Right atrium auricular region (tissue), 2 donors: ENCODE measurements at places on chromosomes 4 and X. TPM values are rescaled to one million over a fixed set of nuclear protein-coding genes. Genes with fewer than 3 reads are reported as not detected.

CFAP99 gene
- not detected for total RNA-seq

PCDH7 gene
- 6.6 TPM for total RNA-seq

ARHGEF38 gene
- total RNA-seq = not detected

DNA sequence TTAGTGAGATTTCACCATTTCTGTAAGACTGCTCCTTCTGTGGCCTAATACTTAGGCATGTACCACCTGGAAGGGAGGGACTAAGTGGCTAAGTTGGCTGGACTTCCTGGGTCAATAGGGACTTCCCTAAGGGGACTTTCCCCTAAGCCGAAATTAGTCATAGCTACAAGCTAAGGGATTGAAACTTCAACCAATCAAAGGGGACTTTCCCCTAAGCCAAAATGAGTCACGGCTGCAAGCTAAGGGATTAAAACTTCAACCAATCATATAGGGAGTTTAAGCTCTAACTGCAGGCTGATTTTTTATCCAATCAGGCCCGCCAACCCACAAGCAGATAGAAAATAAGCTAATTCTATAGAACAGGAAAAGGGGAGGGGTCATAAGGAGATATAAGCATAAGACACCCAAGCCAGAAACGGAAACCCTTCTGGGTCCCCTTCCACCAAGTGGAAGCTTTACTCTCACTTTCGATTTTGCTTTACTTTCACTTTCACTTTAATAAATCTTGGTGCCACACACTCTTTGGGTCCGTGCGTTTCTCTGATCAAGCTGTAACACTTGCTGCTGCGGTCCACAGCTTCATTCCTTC lies 382.8 kb downstream of the KLHL4 start:
- no peak overlapping the region for H3K27ac ChIP-seq
- DNase-seq = no peak
- H3K36me3 ChIP-seq = no peaks in the 10 kb centered on the region
- no peaks in the 10 kb centered on the region for H3K4me1 ChIP-seq

DNA sequence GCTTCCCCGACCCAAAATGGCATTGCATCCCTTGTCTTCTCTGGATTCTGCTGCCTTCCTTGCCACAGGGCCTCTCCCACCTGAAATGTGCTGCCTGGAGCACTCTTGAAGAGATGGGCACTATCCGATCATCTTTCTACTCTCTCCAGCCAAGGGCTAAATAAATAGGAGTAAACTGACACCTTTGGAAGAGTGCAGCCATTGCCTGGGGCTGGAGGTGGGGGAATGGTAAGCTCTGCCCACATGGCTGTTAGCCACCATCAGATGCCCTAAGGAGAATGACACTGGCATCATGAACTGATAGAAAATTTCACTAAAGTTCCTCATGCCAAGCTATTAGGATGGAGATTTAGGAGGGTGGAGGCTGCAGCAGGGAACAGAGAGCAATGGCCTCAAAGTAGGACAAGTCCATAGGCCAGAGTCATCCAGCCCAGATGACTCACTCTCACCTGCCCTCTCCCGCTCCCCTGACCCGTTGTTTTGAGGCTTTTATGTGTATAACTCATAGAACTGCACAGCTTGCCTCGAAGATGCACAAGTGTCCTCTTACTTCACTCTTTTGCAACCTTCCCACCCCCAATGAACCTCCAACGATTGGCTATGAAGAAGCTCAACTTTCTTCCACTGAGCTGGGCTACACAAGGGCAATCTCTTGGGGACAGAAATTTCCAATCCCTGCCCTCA lies 822 bp upstream of the PFKFB1 start:
- H3K27me3 ChIP-seq = no peaks in the 10 kb centered on the region
- H3K4me1 ChIP-seq = no peaks in the 10 kb centered on the region
- no peak for DNase-seq
- H3K27ac ChIP-seq = no peak overlapping the region

GRCh38 chrX:107823042-107823441 lies 2.6 kb upstream of the MID2 start:
- H3K36me3 ChIP-seq = no peaks in the 10 kb centered on the region
- H3K4me3 ChIP-seq = no peak overlapping the region
- H3K4me1 ChIP-seq = no peaks in the 10 kb centered on the region
- no peaks in the 10 kb centered on the region for H3K27me3 ChIP-seq
- no peak for DNase-seq

- no peaks in the 10 kb centered on the region for H3K36me3 ChIP-seq
- no peak overlapping the region for H3K27ac ChIP-seq
- no peak for DNase-seq
- H3K4me1 ChIP-seq = no peaks in the 10 kb centered on the region
- H3K4me3 ChIP-seq = no peak overlapping the region
Observed at GRCh38 chrX:78950009-78950835, 5.0 kb downstream of the P2RY10 start.

DNA sequence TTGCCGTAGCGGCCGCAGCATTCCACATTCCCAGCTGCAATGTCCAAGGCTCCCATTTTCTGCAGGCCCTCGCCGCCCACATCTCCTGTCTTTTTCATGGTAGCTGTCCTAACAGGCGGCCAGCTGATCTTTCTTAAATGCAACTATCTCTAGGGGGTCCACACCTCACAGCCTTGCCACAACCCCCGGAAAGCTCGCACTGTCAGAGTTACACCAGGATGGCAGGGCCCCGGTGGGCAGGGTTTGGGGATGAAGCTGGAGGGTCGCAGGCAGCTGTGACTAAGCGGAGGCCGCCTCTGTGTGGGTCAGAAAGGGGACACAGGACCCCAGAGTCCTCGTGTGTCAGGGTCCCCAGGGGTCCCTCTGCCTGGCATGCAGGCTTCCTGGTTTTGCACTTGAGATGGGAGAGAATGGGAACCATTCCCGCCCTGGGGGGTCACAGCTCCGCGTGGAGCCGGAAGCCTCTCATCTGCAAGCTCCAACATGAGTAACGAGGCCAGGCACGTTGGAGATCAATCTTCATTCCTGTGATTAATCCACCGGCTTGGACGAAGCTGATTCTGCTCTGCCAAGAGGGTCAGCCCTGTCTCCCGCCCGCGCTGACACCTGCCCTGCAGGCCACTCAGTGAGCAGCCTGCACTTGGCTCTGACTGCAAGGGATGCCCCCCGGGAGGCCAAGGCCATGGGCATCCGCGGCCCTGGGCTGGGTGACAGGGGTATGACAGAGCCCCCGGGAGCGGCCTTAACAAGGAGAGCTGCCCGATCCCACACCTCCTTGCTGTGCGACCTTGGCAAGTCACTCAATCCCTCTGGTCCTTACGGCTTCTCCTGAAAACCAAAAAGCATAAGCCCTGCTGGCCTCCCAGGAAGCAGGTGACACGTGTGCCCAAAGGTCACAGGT lies 97.9 kb downstream of the ADRA2C start:
- H3K4me3 ChIP-seq = no peak overlapping the region
- H3K27ac ChIP-seq = no peak overlapping the region
- H3K4me1 ChIP-seq = no peaks in the 10 kb centered on the region
- H3K36me3 ChIP-seq = no peaks in the 10 kb centered on the region
- no peaks in the 10 kb centered on the region for H3K27me3 ChIP-seq
- DNase-seq = no peak

- no peak overlapping the region for H3K27ac ChIP-seq
- no peak overlapping the region for H3K4me3 ChIP-seq
- no peaks in the 10 kb centered on the region for H3K4me1 ChIP-seq
- DNase-seq = no peak
- H3K36me3 ChIP-seq = no peaks in the 10 kb centered on the region
- no peaks in the 10 kb centered on the region for H3K27me3 ChIP-seq
Observed at GRCh38 chr4:79025170-79025569, 85.9 kb upstream of the PAQR3 start.

GRCh38 chr4:107148904-107149303 lies 112.8 kb upstream of the DKK2 start:
- H3K4me1 ChIP-seq = no peaks in the 10 kb centered on the region
- H3K36me3 ChIP-seq = no peaks in the 10 kb centered on the region
- H3K4me3 ChIP-seq = no peak overlapping the region
- no peaks in the 10 kb centered on the region for H3K27me3 ChIP-seq
- no peak overlapping the region for H3K27ac ChIP-seq

- H3K27me3 ChIP-seq = no peaks in the 10 kb centered on the region
- H3K36me3 ChIP-seq = no peaks in the 10 kb centered on the region
- H3K27ac ChIP-seq = no peak overlapping the region
- no peak for DNase-seq
- H3K4me1 ChIP-seq = peaks cover 6% of the 10 kb centered on the region
Observed at GRCh38 chr4:77826275-77826674, 7.1 kb upstream of the CNOT6L start.

DNA sequence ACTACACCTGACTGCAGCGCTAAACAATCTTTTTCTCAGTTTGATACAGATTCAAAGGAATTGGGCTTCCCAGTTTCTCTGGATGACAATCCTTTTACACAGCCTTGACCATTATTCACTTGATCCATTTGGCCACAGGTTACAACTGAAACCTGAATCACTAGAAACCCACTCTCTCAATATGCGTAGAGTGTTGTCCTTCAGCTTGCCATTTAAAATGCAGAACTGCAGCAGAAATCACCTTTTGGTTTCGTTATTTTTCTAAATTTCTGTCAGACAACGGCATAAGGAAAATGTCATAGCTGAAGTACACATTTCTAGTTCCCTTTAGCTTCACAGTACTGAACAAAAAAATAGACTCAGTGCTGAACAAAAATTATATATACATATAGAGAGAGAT lies 255.8 kb upstream of the TENM3 start:
- no peaks in the 10 kb centered on the region for H3K27me3 ChIP-seq
- no peak overlapping the region for H3K27ac ChIP-seq
- no peaks in the 10 kb centered on the region for H3K36me3 ChIP-seq
- H3K4me3 ChIP-seq = no peak overlapping the region
- no peak for DNase-seq

DNA sequence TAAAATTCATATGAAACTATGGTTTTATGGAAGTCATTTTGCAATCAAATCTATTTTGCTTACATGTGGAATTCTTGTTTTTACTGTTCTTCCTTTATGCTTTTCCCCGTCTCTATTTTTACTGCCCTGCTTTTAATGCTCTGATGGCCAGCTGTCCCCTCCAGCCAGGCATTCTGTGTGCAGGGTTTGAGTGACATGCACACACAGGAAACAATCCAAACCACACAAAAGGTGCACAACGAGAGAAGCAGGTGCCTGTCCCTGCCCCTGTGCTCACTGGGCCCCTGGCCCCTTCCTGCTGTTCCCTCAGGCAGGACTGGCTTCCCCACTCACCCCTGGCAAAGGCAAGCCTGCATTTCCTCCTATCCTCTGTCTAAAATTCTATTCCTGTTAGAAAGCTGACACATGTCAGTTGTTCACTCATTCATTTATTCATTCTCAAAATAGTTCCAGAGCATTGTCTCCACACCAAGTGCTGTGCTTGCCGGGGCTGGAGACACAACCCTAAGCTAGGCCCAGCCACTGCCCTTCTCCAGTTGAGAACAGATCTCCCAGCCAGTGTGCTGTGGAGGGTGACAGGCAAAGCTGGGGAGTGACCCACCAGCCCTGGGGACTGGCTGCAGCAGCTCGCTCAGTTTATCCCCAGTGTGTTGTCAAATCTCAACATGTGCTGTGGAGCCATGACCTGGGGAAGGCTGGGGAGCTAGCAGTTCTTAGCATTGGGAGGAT lies 346.3 kb downstream of the FBXW7 start:
- no peaks in the 10 kb centered on the region for H3K27me3 ChIP-seq
- no peaks in the 10 kb centered on the region for H3K36me3 ChIP-seq
